GOT3 (cell line): ENCODE measurements at places on chromosomes 11 and 22.

- DNase-seq: no peak
Observed at GRCh38 chr11:107847184-107847583, 11.4 kb downstream of the SLC35F2 start.

GRCh38 chr11:1779806-1780699, 16.3 kb upstream of the CTSD start:
- DNase-seq: no peak

DNA sequence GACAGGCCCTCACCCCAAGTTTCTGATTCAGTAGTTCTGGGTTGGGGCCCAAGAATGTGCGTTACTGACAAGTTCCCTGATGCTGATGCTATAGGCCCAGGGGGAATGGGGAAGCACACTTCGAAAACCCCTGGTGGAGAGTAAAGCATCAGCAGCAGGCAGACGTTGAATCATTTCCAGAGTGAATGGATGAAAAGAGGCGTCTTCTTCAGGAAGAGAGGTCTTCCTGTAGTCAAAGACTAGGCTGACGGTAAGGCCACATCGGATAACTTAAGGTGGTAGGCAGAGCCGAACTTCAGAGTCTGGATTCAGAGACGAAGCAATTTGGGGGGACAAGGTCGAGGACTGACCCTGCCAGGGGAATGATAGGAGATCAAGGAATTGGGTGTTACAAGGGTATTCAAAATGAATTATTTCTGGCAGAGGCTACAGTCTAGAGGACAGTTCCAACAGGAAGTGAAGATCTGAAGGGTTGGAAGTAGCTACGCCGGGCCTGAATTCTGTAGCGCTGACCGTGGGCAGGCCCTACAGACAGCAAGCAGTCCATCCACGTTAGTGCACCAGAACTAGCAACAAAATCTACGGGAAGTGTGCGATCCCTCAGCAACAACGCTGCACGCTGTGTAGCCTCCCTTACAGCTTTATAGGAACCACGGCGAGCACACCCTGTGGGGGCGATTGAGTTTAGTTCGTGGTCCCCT, 862 bp upstream of the CENATAC start:
- no peak for DNase-seq

GRCh38 chr11:118913411-118914125, 12.2 kb downstream of the BCL9L start:
- no peak for DNase-seq

- DNase-seq: no peak
Observed at GRCh38 chr11:113673550-113674396, 32.3 kb downstream of the TMPRSS5 start.

DNA sequence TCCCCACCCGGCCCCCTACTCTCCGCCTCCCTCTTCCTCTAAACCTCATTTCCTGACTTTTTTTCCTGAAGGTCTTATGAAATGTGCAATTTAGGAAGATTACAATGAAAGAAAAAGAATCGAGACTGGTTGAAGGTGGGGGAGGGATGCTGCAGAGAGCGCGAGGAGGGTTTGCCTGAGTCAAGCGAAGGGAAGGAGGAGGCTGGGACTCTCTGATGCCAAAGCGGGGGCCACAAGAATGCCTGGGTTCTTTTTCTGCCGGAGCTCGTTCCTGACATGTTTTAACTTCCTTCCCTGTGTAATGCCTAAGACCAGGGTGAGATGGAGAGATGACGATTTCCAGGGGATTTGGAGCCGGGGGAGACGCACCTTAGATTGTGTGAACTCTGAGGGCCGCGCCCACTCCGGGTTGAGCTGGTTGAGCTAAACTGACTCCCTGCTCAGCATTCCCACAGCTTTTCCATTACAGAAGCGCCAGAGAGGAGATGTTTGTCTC, 270.5 kb upstream of the SORL1-AS1 start:
- no peak for DNase-seq

- DNase-seq: no peak
Observed at GRCh38 chr22:46196278-46196677, 46.0 kb downstream of the PPARA start.

- no peak for DNase-seq
Observed at GRCh38 chr22:37267661-37268413, 14.5 kb upstream of the CYTH4 start.

GRCh38 chr11:44138286-44138685, 42.8 kb downstream of the EXT2 start:
- DNase-seq: no peak

DNA sequence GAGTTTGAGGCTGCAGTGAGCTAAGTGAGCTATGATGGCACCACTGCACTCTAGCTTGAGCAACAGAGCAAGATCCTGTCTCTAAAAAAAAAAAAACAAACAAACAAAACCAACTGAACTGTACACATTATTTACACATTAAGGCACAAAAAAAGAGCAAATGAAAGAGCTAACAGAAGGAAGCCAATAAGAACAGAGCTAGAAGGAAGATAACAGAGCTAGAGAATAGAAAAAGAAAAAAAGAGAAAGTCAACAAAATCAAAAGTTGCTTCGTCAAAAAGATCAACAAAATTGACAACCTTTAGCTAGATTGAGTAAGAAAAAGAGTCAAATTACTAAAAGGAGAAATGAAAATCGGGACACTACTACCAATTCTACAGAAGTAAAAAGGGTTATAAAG, 25.0 kb downstream of the GUCD1 start:
- no peak for DNase-seq

DNA sequence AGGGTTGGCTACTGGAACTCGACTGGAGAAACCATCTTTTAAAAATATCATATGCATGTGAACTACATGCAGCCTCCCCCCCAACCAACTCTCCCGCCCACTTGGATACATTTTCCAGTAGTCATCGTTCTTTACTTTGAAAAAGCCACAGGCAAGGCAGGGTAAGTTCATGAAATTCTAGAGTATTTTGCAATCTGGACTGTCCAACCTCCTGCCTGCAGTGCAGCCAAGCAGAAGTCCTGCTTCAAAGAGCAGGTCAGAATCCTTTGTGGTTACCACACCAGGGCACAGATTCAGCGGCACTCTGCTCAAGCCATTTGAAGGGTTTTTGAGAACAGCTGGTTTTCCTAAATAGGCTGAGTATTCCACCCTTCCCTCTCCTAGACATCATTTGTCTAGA, 12.1 kb downstream of the ELF5 start:
- DNase-seq: peak; percentile 19

- no peak for DNase-seq
Observed at GRCh38 chr11:133541021-133541719, 8.9 kb upstream of the OPCML start.

GRCh38 chr11:48124880-48125279, 91.7 kb upstream of the OR4B1 start:
- no peak for DNase-seq
